ENCODE measurements at places on chromosomes 6 and 20.

- DNase-seq = no peak
Observed at GRCh38 chr6:135179920-135180541, 1.1 kb upstream of the MYB start.

- DNase-seq = no peak
Observed at GRCh38 chr6:116761779-116762178, 3.7 kb downstream of the FAM162B start.

DNA sequence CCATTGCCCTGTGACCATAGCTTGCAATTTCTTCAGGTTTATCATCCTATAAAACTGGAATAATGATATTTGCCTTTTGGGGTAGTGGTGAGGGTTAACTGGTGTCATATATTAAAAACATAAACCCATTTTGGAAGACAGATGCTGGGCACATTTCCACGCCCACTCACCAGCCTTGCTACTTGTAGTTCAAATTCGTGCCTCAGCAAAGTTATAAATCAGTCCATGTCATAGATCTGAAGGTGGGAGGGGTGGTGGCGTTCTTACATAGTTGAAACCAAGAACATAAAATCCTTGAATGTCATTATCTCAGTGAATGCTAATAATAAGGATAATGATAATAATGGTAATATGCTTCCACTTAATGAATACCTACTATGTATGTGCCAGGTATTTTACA lies 9.4 kb upstream of the ELMO2 start:
- no peak for DNase-seq

GRCh38 chr6:135699705-135700104 lies 151.8 kb upstream of the PDE7B start:
- no peak for DNase-seq

GRCh38 chr6:17042422-17043147 lies 59.3 kb upstream of the STMND1 start:
- no peak for DNase-seq

Data from activated CD4-positive, alpha-beta T cell treated with anti-CD3 and anti-CD28 coated beads, Interleukin-2, amount 50 U/mL, for 48 hours (primary cell).